ENCODE measurements at places on chromosomes 5 and 9.

- peak; percentile 44 for DNase-seq
Measured at GRCh38 chr9:20621471-20622329, 599 bp downstream of the MLLT3 start.

GRCh38 chr5:150376799-150377771 is 19.6 kb downstream of the TCOF1 start:
- no peak for DNase-seq

DNA sequence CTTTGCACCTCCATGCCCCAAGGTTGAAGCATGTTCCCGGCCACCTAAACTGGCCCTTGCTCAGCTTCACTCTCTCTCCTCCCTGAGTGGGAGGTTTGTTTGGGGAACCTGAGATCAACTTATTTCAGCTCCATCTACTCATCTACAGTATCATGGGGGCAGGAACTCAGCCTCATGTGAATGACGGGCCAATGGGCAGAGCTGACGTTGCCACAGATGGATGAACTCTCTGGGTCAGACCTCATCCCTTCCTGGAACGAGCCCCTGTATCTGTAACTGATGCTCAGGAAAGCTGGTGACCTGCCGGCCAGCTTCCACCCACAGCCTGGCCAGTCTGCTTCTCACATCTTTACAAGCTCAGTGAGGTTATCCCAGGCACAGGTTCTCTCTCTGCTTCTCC is 369.6 kb downstream of the IRX2 start:
- no peak for DNase-seq

GRCh38 chr5:55857247-55857640 is 6.1 kb downstream of the IL31RA start:
- DNase-seq, result no peak

DNA sequence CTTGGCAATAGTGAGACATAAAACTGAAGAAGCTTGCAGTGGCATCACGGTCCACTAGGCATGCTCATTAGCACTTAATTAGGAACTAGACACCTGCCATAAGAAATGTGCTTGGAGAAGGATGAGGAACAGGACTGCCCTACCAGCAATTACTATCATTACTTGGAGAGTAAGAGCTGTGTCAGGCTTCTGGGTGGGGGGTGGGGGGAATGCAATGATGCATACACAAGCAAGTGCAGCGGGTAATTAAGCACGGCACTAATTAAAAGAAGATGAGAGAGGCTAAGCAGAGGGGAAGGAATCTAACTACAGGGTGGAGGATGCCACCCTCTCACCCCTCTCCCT is 53.1 kb downstream of the TLE1 start:
- no peak for DNase-seq

- DNase-seq, result no peak
Measured at GRCh38 chr5:178350361-178351220, 118.0 kb upstream of the PHYKPL start.

GRCh38 chr5:87661784-87662566 is 249.2 kb upstream of the CCNH start:
- DNase-seq, result no peak

DNA sequence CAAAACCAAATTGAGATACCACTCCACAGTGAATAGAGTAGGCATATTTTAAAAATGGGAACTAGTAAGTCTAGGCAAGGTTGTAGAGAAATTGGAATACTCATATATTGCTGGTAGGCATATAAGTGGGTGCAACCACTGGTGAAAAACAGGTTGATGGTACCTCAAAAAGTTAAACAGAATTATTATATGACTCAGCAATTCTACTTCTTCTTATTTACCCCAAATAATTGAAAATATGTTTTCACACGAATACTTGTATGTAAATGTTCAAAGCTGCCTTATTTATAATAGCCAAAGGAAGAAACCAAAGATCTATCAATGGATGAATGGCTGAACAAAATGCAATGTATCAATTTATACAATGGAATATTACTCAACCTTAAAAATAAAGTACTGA is 79.1 kb downstream of the CDH9 start:
- DNase-seq, result no peak

DNA sequence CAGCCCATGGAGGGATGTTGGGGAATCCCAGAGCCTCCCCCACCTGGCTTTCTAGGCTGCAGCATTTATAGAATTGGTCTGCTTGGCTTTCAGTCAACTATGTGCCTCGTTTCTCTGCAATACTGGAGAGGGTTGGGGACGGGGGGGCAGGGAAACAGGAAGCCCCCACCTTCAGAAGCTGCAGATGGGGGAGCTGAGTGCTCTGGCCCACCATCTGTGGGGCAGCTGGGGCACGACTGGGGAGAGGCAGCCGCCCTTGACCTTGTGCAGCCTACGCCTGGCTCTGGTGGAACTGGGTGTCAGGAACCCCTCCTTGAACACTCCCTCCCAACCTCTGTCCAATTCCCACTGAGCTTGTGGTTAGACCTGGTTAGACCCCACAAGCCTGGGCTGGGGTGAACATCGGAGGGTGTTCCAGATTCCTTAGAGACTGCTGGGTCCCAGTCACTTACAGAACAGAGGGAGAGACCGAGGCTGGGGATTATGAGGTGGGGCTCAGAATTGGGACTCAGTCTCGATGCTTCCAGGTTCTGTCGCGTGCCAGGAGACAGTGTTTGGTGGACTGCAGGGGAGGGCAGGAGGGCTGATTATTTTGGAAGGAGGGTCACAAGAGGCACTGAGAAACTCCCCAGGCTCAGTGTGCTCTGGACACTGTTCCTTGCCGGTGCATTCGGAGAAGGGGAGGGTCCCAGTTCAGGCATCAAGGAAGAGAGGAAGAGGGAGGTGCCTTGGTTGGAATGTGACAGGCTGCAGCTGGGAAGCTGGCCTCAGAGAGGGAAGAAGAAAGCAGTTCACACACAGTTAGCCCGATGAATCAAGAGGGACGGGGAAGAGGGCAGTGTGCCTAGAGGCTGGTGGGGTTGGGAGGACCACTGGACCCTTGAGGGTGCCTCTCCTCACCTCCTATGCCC is 25.6 kb downstream of the COL27A1 start:
- DNase-seq, result no peak

DNA sequence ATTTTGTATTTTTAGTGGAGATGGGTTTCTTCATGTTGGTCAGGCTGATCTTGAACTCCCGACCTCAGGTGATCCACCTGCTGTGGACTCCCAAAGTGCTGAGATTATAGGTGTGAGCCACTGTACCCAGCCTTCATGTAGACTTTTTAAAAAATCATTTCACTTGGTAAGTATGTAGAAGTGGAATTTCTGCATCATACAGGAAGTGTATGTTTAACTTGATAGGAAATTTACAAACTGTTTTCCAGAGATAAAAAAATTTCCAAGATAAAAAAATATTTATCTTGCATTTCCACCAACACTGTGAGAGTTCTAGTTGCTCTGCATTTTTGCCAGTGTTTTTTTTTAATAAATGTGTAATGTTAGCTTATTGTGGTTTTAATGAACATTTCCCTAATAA is 155.8 kb downstream of the ZNF608 start:
- DNase-seq, result no peak

GRCh38 chr5:112064956-112065355 is 308.0 kb upstream of the NREP start:
- DNase-seq, result no peak

- DNase-seq, result no peak
Measured at GRCh38 chr9:120080849-120081248, 499.1 kb downstream of the CDK5RAP2 start.

DNA sequence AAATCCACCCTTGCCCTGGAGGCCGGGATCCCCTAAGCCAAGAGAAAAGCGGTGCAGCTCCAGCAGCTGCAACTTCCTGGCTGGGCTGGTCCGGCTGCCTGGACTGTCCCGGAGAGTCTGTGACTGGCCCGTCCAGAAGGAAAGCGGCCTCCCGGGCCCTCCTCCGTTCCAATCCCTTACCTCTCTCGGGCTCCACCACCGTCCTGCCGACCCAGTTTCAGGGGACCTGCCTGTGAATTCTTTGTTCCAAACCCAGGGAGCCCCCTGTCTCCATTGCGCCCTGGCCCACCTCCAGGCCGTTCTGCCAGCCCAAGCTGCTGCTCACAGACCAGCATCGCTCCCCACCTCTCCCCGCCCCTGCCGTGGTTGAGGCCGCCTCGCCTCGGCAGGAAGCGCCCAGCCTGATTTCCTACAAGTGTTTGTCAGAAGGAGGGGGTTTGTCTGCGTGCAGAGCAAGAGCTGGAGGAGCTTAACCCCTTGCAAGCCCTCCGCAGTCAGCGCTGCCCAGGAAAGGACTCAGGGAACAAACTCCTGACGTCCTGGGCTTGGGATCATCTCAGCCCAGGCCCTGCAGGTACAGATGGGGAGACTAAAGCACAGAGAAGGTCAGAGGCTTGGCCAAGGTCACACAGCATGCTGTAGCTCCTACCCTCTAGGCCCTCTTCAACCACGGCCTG is at the start of gene AKNA:
Gene AKNA, minus strand, starts transcription at position 303 of the 677 bp plus-strand sequence. CDS start 6,649 bp downstream, outside the sequence.
- peak; percentile 67 for DNase-seq

DNA sequence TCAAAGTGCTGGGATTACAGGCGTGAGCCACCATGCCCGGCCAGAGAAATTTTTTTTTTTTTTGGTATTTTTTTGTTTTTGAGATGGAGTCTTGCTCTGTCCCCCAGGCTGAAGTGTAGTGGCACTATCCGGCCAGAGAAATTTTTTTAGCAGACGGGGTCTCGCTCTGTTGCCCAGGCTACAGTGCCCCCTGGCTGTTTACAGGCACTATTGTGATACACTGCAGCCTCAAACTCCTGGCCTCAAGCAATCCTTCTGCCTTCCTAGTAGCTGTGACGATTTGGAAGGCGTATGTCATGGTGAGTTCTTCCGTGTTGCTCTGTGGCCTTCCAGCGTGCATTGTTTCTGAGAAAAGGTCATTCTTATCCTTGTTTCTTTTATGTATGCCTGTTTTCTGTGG is 47.5 kb downstream of the CNOT6 start:
- DNase-seq, result no peak

- no peak for DNase-seq
Measured at GRCh38 chr9:127915801-127916719, 781 bp downstream of the ST6GALNAC4 start.

DNA sequence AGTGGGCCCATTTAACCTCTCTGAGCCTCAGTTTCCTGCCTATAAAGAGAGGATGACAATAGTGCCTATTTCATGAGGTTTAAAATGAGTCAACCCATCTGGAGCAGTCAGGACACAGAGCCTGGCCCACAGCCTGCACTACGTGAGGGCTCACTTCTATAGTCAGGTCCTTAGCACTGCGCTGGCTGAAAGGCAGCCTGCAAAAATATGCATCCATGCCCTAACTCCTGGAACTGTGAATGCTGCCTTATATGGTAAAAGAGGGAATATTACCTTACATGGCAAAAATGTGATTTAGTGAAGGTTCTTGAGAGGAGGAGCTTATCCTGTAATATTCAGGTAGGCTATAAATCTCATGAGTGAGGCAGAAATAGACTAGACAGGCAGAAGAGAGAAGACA is 98.5 kb downstream of the GABBR2 start:
- DNase-seq, result no peak

GRCh38 chr5:88459971-88460370 is 191.3 kb upstream of the TMEM161B start:
- no peak for DNase-seq

GRCh38 chr5:53368516-53368915 is 111.9 kb upstream of the FST start:
- DNase-seq, result no peak

DNA sequence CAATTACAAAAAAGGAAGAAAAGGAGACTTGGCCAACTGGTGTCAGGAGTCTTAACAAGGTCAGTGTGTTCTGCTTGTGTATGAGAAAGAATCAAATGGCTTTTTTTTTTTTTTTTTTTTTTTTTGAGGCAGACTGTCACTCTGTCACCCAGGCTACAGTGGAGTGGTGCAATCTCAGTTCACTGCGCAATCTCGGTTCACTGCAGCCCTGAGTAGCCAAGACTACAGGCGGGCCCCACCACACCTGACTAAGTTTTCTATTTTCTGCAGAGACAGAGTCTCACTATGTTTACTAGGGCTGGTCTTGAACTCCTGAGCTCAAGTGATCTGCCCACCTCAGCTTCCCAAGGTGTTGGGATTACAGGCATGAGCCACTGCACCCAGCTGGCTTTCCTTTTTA is 3.1 kb upstream of the IL7R start:
- no peak for DNase-seq

GRCh38 chr9:130627896-130628792 is 36.2 kb upstream of the PRDM12 start:
- DNase-seq, result no peak

- no peak for DNase-seq
Measured at GRCh38 chr5:94361832-94362796, 256.3 kb downstream of the KIAA0825 start.

DNA sequence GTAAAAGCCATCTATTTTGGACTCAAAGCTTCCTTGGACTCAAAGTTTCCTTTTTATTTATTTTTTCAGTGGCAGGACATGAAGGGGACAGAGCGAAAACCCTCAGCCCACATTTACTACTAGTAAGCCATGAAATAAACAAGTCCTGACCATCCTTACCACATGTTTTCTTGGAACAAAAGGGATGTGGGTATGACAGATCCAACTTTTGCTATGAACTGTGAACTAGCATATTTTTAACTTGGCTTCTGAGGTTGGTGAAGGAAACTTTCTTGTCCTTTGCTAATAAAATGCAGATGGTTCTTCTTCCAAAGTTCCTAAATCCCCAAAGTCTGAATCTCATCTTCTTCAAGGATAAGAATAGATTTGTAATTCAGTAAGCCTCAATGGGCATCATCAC is 122.7 kb upstream of the TNC start:
- DNase-seq, result no peak
